ENCODE measurements at places on chromosomes 16 and 17. TPM values are rescaled to one million over a fixed set of nuclear protein-coding genes. Genes with fewer than 3 reads are reported as not detected.

DNA sequence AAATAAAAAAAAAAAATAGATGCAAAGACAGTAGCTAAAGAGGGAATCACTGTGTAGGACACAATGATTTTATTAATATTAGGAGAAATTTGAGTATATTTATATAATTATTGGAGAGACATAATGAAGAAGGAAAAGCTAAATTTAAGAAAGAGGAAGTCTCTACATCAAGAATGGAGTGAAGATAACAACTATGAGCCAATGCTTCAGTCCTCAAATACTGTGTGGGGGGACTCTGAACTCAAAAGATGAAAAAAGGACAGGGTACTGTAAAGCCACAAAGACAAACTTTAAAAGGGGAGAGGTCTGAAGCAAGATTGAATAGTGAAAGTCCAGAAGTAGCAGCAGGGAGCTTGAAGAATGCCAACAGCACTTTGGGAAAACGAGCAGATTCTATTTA is 44.7 kb downstream of the SKAP1 start:
- no peak for DNase-seq

DNA sequence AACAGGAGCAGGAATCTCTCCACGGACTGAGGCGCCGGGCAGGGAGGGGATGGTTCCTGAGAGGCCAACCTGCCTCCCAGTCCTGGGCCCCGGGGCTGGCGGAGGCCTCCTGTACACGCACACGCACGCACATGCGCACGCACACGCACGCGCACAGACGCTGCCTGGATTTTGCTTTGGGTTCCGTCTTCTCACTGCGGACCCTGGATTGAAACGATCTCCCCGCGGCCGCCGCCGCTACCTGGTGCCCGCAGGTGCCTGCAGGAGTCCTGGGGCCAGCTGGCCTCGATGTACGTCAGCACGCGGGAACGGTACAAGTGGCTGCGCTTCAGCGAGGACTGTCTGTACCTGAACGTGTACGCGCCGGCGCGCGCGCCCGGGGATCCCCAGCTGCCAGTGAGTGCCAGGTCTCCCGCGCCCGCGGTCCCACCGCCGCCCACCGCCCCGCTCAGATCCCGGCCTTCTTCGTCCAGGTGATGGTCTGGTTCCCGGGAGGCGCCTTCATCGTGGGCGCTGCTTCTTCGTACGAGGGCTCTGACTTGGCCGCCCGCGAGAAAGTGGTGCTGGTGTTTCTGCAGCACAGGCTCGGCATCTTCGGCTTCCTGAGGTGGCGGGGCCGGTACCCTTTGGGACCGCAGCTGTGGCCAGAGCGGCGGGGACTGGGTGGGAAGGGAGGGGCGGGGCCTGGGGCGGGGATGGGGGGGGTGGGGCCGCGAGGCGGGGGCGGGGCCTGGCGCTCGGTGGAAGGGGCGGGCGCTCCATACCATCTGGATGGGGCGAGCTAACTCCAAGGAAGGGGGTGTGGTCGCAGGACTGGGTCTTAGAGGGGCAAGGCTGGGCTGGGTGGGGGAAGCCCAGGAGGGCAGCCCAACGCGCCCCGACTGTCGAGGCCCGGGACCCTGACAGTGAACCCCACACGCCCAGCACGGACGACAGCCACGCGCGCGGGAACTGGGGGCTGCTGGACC is 12.3 kb downstream of the CES4A start:
- peak; percentile 62 for DNase-seq

DNA sequence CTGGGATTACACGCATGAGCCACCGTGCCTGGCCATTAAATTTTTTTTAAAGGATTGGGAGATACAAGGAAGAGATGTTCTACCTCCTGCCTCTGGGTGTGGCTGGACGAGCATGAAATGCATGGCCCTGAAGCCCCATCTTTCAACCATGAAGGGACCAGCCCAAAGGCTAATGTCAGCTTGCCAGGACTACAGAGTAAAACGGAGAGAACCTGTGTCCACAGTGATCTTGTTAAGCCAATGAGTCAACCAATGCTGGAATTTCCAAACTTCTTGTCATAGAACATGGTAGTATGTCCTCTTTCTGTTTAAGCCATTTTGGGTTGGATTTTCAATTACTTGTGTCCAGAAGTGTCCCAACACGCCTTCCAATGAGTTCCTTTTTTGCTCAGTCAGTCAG is 71.3 kb downstream of the RTN4RL1 start:
- DNase-seq, result no peak

DNA sequence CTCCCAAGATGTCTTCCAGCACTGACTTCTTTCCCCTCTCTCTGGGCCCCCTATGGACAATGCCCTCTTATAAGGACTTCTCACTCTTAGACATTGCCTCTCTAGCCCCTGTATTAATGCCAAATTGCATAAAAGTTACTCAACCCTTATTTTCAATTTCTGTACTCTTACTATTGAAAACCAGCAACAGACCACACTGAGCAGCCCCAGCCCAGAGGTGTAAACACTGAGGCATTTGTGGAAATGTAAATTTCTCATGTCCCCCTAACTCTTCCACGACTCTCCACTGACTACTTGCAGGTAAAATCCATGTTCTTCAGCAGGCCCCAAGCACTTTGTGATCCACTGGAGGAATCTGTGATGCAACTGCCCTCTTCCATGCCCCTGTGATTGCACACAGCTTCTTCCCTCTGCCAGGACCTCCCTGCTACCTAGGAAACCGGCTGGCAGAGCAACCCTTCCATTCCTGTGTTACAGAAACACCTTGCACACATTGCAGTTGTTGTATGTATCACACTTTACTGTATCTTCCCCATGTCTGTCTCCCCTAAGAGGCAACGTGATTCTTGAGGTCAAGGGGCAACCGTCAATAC is 4.4 kb downstream of the N4BP1 start:
- no peak for DNase-seq

DNA sequence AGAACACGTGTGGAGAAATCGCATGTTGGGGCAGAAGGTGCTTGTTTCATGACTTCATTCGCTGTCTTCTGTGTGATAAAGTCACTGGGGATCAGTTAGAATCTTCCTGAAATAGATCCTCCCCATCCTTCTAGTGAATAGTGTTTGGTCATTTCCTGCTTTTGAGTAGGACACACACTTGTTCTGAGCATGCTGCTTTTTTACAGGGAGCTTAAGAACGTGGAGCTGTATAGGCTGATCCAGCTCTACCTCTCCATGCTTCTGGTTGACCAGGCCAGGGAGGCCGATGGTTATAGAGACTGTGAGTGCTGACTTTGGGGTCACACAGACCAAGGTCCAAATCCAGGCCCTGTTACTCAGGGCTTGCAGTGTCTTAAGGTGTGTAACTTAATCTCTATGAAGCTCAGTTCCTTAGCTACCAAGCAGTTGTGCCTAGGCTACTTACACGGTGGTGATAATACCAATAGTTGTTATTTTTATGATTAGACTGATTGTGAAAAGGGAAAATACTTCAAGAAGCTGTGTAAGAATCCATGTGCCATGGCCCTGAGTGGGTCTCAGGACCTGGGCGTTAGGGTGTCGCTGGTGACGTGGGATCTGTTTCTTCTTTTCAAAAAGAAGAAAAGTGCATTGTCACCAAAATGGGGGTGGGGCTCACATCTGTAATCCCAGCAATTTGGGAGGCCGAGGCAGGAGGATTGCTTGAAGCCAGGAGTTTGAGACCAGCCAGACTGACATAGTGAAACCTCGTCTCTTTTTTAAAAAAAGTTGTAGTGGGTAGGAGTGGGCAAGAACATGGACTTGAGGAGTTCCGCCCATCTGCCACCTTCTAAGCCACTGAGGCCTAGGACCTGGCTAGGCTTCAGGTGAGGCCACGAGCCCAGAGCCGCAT is 64.1 kb upstream of the LGALS9 start:
- no peak for DNase-seq

GRCh38 chr16:278863-279366 is 1.5 kb upstream of the ARHGDIG start:
- no peak for DNase-seq

GRCh38 chr17:77147357-77147801 is 6.6 kb downstream of the SEC14L1 start:
- no peak for DNase-seq

- DNase-seq, result no peak
These were observed 395.2 kb downstream of the WWOX start for GRCh38 chr16:78494674-78495073.

- DNase-seq, result no peak
These were observed 48.8 kb downstream of the DNAH3 start for GRCh38 chr16:21101631-21102420.

GRCh38 chr17:73184136-73184993 is 8.5 kb upstream of the COG1 start:
- DNase-seq, result no peak

DNA sequence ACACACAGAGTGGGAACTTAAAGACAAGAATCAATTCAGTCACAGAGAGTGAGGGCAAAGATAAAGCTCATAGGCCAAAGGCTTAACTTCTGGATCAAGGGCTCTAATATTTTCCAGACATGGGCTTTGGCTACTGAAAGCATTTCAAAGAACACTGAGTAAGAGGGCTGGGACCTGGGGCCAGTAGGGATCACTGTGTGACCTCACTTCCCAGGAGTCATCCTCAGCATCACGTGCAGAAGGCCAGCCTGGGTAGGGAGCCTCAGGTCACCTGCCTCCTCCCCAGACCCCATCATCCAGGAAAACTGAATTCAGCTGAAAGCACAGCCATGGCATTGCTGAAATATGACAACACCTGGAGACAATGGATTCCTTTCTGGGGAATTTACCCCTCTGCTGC is 163.5 kb downstream of the RAB11FIP4 start:
- no peak for DNase-seq

- no peak for DNase-seq
These were observed 63.4 kb downstream of the KLHDC4 start for GRCh38 chr16:87702325-87702811.

GRCh38 chr17:72797142-72797541 is 295.3 kb downstream of the SLC39A11 start:
- no peak for DNase-seq

DNA sequence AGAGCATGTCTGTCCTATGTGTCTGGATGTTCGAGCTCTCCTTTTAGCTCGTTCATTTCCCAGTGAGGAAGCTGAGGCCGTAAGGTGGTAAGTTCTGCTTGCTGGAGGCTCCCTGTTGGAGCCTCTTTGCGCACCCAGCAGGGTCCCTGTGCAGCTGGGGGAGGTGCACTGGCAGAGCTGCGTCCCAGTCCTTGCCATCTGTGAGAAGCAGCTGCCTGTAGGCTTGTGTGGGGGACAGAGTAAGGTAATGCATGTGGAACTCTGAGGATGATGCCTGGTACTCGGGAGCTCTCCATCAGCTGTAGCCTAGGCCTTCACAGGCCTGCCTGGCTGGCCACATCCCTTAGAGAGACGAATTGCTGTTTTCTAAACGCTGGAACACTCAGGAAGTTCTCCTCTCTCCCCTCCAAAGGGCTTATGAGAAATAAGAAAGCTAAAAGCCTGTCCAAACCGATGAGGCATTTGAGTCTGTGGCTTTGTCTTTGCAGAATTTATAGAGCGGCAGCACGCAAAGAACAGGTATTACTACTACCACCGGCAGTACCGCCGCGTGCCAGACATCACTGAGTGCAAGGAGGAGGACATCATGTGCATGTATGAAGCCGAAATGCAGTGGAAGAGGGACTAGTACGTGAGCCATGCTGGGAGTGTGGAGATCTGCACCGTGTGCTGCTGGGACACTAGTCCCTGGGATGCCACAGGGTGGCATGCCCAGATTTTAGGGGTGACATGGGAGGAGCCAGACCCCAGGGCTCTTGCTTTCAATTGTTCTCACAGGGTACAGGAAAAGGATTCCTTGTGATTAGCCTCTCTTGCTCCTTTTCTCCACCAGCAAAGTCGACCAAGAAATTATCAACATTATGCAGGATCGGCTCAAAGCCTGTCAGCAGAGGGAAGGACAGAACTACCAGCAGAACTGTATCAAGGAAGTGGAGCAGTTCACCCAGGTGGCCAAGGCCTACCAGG is 1.6 kb downstream of the NDUFB10 start:
- DNase-seq, result no peak

GRCh38 chr16:67407788-67408452 is 8.4 kb downstream of the ZDHHC1 start:
- no peak for DNase-seq

GRCh38 chr16:72021043-72021442 is 12.5 kb downstream of the DHODH start:
- no peak for DNase-seq

- no peak for DNase-seq
These were observed 28.9 kb upstream of the CLEC18A start for GRCh38 chr16:69922200-69922599.

- no peak for DNase-seq
These were observed 172.0 kb downstream of the CYB561 start for GRCh38 chr17:63274146-63274545.

DNA sequence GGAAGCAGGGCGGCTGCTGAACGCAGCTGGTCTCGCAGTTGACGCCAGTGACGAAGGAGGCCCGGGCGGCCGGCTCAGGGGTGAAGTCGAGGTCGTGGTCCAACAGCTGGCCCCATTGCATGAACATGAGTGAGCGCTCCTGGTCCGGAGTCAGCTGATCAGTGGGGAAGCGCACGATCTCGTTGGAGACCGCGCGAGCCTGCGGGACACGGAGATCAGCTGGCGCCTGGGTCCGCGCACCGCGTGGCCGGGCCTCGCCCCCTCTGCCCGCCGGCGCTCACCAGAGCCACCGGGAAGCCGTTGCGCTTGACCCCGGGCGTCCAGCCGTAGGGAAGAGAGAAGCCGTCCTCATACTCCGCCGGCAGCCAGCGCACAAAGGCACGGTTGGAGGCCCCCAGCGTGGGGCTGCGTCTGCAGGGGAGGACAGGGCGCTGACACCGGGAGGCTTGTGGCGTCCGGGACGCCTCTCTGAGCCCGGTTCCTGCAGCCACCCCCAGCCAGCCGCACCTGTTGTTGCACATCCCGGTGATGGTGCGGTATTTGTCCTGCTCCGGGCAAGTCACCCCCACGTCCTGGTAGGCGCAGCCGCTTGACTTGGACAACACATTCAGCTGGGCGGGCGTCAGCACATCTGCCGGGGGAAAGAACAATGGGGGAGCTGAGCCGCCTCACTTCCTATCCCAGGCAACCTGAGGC is 1.6 kb downstream of the MPO start:
- DNase-seq, result no peak

DNA sequence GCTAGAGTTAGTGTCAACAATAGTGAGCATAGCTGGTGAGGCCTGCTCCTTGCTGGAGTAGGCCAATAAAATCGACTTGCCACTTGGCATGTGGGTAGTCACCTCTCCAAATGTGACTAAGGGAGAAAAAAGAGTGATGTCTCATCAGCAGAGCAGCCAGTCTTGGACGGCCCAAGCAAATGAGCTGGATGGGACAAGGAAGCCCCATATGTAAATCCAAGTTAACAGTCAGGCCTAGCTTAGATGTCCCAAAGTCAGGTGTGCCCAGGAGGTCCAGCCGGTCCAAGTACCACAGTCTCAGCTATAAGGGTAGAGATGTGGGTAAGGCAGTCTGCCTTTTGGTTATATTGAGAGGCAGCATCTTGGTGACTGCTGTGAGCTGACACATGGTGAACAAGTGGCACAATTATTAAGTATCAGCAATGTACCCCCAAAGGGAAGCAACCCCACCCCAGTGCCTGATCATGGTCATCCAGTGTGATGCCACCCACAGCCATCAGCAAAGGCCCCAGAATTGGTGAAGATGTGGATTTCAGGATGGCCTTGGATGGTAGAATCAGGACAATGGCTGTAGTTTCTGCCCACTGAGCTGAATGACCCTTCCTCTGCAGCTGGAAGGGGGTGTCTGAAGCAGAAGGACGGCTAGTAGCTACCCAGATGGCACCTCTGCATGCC is 83.4 kb downstream of the TNFRSF13B start:
- DNase-seq, result no peak

The RABEP2 gene
- total RNA-seq, result 128 TPM

The ADAT1 gene
- 49.1 TPM for total RNA-seq

The GALR2 gene
- not detected for total RNA-seq

The ARHGDIG gene
- total RNA-seq, result 0.41 TPM

The CACNG3 gene
- total RNA-seq, result not detected

The CACNG1 gene
- total RNA-seq, result not detected

The C17orf113 gene
- total RNA-seq, result 4.8 TPM

The VASN gene
- 13.1 TPM for total RNA-seq

The TNFSF12 gene
- total RNA-seq, result 29.9 TPM
